NCI-H774 (cell line): ENCODE measurements at places on chromosomes 4 and X.

DNA sequence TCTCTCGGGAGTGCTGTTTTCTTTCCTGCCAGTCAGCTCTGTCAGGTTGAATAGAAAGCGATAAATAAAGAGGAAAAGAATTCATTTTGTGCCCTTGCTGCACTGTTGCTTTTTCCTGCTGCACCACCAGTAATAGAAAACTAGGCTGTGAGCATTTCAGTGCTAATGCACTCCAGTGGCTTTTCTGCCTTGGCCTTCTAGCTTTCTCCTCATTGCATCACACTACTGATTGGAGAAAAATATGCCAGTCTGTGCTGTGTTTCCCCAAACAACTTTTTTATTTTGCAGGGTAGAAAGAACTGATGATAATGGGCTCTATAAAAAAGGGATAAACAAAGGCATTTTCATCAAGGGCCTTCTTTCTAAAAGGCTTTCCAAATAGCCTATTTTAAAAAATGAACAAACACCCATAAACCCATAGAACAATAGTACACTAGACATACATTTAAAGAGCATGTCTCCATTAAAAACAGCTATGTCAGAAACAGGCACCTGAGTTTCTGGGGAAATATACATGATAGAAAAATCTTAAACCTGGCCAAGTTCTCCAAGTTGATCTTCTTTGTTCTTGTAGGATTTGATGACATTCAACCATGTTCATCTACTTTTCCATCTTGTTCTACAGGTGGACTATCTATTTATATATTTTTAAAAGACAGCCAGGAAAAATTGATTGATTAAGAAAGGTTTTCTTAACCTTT lies 86.3 kb downstream of the GPRIN3 start:
- no peak for DNase-seq

DNA sequence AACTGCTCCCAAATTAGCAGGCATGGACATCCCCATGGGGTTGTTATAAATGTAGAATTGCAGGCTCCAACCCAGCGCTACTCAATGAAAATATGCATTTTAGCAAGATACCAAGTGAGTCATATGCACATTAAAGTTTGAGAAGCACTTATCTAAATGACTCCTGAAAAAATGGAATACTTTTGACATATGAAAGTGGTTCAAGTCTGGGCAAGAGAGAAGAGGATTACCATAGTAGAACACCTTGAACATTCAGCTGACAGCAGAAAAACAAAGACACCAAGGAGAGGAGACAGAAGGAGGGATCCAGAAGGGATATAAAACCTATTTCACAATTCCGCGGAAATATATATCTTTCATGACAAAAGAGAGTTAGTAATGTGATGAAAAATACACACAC lies 63.2 kb upstream of the CT83 start:
- no peak for DNase-seq

- no peak for DNase-seq
Observed at GRCh38 chr4:86015412-86016350, 344.2 kb downstream of the MAPK10 start.

- no peak for DNase-seq
Observed at GRCh38 chr4:128347175-128347868, 59.7 kb upstream of the PGRMC2 start.

DNA sequence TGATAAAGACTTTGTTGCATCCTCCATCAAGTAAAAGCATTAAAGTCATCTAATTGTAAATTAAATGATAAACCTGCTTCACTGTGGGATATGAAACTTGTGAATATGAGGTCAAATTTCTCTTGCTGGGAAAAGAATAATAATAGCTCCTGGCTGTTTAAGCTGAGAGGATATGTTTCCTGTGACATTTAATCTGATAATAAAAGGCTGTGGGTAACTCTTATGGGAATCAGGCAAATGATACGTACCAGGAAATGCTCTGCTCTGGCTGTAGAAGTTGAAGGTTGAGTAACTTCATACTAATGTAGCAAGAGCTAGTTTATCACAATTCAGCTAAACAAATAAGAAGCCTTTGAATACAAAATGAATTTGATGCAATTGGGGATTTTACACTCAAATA lies 574.6 kb downstream of the RAPGEF2 start:
- DNase-seq, result no peak

DNA sequence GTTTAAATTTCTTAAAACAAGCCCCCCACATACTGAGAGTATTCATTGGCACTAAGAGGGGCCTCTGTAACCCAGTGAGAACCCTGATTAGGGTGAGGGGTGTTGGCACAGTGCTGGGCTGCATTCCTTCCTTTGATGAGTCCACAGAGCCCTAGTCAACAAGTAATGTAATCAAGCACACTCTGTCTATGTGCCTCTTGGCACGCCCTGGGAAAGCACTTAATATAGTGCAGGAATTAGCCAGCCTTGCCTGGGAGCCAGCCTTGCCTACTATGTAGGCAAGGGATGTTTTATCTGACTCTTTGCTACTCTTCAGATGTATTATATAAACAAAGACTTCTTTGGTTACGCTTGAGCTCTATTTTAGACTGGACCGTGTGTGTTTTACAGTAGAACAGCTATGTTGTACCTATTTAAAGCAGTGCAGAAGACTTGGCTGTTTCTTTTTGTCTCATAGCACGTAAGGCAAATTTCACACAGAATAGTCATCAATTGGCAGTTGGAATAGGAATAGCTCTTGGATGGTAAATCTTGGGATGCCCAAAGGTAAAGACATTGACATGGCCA lies 64.3 kb downstream of the FRAS1 start:
- DNase-seq, result no peak

GRCh38 chr4:185735866-185736400 lies 76.1 kb downstream of the SORBS2 start:
- no peak for DNase-seq

DNA sequence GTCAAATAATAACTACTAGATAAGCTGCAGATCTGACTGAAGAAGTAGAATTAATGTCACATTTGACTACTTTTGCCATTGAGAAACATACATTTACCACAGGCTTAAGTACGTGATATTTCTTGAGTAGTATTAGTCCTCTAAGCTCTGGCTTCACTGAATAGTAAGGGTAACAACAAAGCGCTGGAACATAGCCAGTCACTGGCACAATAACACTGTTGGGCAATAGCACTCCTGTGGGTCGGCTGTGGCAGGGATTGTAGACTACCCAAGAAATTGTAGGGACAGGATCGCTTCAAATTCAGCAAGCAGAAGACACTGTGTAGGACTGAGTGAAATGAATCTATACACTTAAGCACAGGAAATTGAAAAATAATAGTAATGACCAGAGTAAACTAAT lies 27.1 kb upstream of the IL15 start:
- no peak for DNase-seq

GRCh38 chrX:71256051-71256450 lies 2.1 kb upstream of the ZMYM3 start:
- no peak for DNase-seq

DNA sequence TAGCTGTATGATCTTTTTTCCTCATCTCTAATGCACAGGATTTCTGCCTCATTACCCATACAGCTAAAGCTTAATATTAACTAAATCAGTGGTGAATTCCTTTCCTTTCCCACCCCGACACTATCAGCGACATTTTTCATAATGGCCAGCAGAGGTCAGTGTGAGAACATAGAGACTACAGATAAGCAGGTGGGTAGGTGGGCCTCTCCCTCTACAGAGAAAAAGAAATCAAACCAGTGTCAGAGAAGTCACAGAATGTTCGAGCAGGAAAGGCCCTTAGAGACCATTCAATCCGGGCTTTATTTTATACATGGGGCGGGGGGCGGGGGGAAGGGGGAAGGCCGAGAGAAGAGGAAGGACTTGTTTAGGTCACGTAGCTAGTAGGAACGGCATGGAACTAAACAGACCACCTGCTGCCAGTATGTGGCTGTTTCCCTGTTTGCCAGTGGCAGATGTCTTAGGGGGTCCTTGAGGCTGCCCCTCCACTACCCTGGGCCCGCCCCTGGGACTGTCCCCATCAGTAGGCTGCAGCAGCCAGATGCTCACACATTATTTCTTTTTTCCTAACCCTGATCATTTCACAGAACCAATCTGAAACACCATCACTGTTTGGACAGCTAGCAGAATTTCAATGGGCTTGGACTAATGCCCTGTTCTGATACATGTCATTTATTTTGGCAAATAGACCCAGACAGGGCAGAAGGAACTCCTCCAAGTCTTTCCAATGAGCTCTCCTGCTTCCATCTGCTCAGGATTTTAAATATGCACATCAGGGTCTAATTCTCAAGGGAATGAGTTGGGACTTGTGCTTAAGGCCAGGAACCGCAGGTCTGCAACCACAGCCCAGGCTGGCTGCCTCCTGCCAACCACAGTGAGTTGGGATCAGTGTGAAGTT lies 133.4 kb downstream of the ATG4A start:
- DNase-seq, result peak; percentile 1

- DNase-seq, result no peak
Observed at GRCh38 chr4:39855909-39856512, 121.7 kb downstream of the PDS5A start.

DNA sequence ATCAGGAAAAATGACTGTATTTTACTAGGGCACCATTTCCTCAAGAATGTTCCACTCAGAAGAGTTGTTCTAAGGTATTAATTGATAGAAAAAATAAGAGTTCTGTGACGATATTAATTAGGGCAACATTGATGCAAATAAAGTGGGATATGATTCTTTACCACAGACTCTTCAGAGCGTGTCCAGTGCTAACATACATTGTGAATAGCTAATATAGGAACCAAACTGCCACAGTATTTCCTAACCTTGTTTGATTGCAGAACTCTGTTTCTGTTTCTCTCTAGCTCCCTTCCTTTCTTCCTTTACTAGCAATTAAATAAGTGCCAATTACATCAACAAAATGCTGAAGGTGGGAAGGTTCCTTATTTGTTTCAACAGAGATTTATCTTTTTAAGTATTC lies 154.1 kb upstream of the CPEB2 start:
- DNase-seq, result no peak

- DNase-seq, result no peak
Observed at GRCh38 chr4:184345573-184345922, 127.9 kb upstream of the ENPP6 start.

DNA sequence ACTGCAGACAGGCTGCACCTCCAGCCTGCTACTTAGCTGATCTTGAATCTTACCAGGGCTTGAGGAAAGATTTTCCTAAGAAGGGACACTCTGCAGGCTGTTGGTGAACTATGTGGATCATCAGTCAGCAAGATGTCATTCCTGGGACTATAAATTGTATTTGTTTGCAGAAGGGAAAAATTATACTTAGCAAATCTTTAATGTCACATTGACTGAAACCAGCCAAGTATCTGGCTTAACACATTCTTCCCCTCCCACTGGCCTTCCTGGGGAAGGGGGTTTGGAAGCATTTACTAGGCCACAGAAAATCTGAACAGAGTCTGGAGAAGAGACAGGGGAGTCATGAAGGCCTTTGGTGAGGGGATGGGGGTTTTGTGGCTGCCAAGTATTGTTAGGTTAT lies 156.7 kb upstream of the EOLA2 start:
- DNase-seq, result no peak

- DNase-seq, result no peak
Observed at GRCh38 chrX:133749951-133750350, 235.4 kb downstream of the GPC3 start.

- DNase-seq, result no peak
Observed at GRCh38 chr4:52648836-52649235, 10.3 kb downstream of the USP46 start.

GRCh38 chr4:17447675-17448298 lies 64.1 kb downstream of the QDPR start:
- peak; percentile 48 for DNase-seq

DNA sequence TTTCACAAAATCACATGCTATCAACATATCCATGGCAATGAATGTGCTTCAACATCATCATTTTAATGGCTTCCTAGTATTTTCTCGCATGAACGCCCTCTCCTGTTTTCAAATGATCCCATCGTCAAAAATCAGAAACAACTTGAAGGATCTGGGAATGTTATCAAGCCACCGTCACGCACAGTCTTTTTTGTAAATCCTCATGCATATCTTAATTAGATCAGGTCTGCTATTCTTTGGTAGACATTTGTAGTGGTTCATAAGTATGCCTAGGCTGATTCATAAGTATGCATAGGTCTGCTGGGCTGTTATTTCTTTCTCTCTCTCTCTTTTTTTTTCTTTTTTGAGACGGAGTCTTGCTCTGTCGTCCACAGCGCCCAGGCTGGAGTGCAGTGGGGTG lies 101.6 kb downstream of the CLNK start:
- DNase-seq, result no peak

GRCh38 chrX:133852837-133853356 lies 132.5 kb downstream of the GPC3 start:
- no peak for DNase-seq

GRCh38 chr4:82848706-82849105 lies 42.2 kb downstream of the SEC31A start:
- DNase-seq, result no peak

- no peak for DNase-seq
Observed at GRCh38 chr4:75042601-75043208, 109.8 kb downstream of the PARM1 start.

GRCh38 chr4:155809835-155810234 lies 51.0 kb downstream of the GUCY1B1 start:
- peak; percentile 45 for DNase-seq

DNA sequence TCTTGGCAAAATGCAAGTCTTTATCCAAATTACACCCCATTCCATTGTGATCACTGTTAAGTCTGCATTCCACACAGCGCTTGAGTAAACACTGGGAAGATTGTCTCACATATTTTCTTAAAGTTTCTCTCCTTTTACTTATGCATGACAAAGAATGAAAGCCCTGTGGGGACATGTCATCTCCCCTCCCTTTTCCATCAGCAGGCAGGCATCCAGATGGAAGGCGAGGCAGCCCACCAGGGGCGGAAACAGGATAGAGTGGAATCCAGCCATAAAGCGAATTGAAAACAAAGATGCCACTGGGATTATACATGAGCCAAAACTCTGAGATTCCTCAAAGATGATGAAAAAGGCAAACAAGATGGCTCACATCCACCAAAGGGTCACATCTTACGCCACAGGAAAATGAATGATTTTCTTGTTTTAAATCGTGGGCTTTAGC lies 78.2 kb downstream of the AFAP1 start:
- DNase-seq, result no peak

- no peak for DNase-seq
Observed at GRCh38 chrX:1139185-1139500, 73.3 kb downstream of the CRLF2 start.

DNA sequence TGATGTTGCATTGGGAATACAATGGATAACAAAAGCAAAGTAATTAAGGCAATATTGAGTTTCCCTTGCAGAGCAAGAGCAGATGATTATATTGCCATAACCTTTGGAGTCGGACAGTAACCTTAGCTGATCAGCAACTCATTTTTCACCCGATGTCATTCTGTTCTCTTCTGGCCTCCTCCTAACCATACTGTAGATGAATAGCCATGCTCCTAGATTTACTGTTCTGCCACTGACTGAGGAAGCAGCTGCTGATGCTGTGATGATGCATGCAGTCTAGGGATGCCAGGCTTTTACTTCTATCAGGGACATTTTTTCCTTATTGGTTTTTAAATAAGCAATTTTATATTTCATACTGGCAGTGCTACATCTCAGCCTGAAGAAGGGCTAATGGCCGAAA lies 443.9 kb downstream of the GPAT3 start:
- DNase-seq, result no peak

GRCh38 chrX:45803383-45803921 lies 602.8 kb upstream of the DIPK2B start:
- no peak for DNase-seq
